Activated T-cell treated with anti-CD3 and anti-CD28 coated beads, Interleukin-2, amount 50 U/mL, for 72 hours (primary cell): ENCODE measurements at places on chromosomes 7 and 10. TPM values are rescaled to one million over a fixed set of nuclear protein-coding genes. Genes with fewer than 3 reads are reported as not detected.
A peak's percentile ranks its signal among the peaks of the same experiment; 100 is the strongest.

Gene AGBL3
- total RNA-seq: 3.8 TPM

Gene MAT1A
- not detected for total RNA-seq

DNA sequence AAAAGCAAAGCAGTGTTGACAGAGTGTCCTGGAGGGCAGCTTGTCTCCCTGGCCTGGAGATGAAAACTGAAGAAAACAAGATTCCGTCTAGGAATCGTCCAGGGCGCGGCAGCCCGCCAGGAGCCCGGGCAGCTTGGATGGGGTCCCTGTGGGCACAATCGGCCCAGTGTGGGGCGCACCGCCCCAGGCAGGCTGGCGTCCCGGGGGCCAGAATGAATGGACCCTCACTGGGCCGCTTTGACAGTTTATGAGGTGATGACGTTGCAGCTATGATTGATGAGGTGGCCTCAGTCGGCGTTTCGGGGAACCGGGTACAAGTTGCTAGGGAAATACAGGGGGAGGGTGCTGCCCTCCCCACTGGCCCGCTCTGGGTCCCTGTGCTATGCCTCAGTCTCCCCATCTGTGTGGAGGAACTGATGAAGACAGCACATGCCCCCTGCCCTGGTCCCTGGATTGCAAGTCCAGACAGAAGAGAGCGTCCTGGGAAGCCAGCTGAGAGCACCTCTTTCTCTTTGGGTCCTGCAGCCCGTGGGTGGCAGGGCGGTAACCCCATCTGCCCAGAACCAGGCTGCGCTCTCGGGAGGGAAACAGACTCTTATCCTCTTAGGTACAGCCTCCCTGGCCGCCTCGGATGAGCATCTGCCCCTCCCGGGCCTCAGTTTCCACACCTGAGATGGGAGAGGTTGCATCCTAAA lies 131.3 kb downstream of the LHPP start:
- peaks cover 8% of the 10 kb centered on the region for H3K4me1 ChIP-seq
- no peaks in the 10 kb centered on the region for H3K36me3 ChIP-seq
- no peak overlapping the region for H3K27ac ChIP-seq

DNA sequence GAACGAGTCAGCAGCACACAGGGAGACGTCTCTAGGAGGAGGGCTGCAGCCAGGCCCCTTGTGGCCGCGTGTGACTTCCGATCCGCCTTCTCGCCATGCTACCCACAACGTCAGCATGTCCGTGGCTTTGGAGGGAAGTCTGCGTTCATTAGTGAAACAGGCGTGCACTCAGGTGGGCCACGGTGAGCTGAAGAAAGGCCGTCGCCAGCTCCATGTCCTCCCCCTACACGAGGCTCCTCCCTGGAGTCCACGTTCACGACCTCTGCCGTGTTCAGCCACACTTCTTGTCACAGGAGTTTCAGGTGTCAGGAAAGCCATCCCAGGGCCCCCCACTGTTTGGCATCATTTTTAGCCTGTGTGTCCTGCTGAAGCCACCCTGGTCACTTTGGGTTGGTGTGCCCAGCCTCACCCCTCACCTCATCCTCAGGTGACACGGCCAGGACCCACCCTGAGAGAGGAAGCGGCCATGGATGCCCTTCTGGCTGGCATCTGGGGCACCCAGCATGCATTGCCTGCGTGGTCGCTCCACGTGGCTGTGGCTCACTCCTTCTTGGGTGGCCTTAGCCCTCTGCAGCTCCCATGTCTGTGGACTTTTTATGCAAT lies 310.6 kb upstream of the SHH start:
- no peaks in the 10 kb centered on the region for H3K36me3 ChIP-seq
- H3K4me1 ChIP-seq: no peaks in the 10 kb centered on the region
- no peaks in the 10 kb centered on the region for H3K27me3 ChIP-seq
- DNase-seq: no peak
- no peak overlapping the region for H3K27ac ChIP-seq

DNA sequence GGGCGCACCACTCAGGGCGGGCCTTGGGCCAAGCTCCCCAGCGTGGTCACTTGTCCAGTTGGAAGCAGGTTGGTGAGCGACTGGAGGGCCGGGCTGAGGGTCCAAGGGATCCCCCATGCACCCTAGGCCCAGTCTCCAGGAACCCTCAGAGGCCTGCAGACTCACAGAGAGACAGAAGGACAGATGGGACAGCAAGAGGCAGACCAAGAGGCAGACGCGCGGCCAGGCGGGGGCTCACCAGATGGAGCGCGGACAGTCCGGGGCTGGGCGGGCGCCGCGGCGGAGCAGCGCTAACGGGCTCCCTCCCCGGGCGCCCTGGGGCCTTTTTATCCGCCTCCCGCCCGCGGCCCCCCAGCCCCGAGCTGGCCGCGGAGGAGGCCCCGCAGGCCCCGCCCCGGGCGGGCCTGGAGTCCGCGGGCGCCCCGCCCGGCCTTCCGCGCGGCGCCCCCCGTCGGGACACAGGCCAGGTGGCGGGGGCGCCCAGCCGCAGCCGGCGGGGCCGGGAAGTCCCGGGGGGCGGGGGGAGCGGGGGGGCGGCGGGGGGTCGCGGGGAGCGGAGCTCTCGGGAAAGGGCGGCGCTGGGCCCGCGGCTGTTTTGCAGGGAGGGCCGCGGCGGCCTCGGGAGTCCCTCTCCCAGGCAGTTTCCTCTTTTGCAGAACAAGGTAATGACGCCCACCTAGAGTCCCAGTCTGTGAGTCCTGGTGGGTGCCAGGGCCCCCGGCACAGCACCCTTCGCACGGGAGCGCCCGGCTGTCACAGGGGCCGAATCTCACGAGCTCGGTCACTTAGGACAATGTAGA lies at the start of gene LOXL4:
TSS of gene LOXL4 (minus strand) at position 301 of the 800 bp plus-strand sequence. CDS start 5,175 bp downstream, outside the sequence.
- no peak for DNase-seq
- H3K27ac ChIP-seq: no peak within 1 kb of the TSS
- no peaks in the 10 kb centered on the region for H3K36me3 ChIP-seq
- H3K4me1 ChIP-seq: no peaks in the 10 kb centered on the region
- peaks cover 65% of the 10 kb centered on the region for H3K27me3 ChIP-seq
- peak within 1 kb of the TSS; percentile 84 for H3K4me3 ChIP-seq

DNA sequence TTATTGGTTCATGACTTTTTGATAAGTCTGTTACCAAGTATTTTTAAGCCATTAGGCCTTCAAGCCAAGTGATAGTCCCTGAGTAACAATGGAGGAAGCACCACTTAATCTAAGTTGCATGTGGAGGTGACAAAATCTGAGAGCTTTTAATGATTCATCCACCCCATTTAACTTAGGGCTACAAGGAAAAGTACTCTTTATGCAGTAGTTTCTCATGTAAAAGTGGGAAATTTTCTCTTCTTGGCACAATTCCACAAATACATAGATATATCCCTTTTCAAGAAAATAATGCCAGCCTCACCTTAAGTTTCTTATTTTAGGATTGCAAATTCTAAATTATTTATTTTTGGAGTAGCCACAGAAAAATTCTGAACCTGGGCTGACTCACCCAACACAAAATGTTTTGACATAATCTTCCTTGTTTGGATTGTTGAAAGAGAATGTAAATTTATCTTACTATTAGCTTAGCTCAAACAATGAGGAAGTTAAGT lies 85.7 kb downstream of the SUGCT start:
- no peaks in the 10 kb centered on the region for H3K27me3 ChIP-seq
- no peaks in the 10 kb centered on the region for H3K36me3 ChIP-seq
- no peak overlapping the region for H3K27ac ChIP-seq
- no peaks in the 10 kb centered on the region for H3K4me1 ChIP-seq

DNA sequence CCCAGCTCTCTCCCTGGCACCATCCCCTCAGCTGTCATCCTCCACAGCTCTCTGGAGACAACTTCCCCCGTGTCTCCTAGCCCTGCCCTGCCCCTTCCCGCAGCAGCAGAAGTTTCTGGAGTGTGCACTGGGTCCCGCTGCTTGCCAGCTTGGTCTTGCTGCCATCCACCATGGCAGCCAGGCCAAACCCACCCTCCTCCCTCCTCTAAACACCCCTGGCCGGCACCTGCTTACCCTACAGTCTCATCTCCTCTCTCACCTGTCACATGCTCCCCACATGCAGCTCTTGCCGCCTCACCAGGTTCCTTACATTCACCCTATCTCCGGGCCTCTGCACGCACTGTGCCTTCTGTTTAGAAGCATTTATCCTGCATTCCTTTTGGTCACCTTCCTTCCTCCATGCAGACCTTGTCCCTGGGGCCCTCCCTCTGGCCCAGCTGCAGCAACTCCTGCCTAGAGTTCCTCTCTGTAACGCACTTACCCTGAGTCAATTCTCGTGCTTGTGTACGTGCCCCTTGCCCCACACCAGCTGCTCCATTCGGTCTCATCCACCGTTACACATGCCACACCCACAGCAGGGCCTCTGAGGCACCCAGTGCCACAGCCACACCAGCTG lies 93.9 kb upstream of the RET start:
- no peaks in the 10 kb centered on the region for H3K36me3 ChIP-seq
- no peak overlapping the region for H3K27ac ChIP-seq
- no peak for DNase-seq
- H3K4me1 ChIP-seq: no peaks in the 10 kb centered on the region

GRCh38 chr7:100476903-100477870 lies 1.8 kb downstream of the TSC22D4 start:
- peak overlapping the region; percentile 83 for H3K27ac ChIP-seq
- H3K4me3 ChIP-seq: peak overlapping the region; percentile 86
- H3K27me3 ChIP-seq: no peaks in the 10 kb centered on the region
- H3K36me3 ChIP-seq: peaks cover 11% of the 10 kb centered on the region
- DNase-seq: peak; percentile 73

DNA sequence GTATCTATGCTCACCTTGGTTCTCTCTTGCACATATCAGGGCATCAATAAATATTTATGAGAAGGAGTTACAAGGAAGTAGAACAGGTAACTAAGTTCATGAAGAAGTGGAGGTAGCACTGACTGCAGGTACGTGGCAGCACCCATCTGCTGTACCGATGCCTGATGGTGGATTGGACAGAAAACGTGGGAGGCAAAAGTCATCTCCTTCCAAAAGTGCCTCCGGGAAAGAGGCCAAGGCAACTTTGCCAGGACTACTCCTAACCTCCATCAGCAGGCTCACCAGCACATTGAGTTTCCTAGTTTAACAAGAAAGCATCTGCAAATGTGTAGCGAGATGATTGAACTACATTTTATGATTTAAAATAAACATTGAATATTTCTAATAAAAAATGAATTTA lies 248.8 kb downstream of the ANKRD7 start:
- H3K4me3 ChIP-seq: no peak overlapping the region
- no peaks in the 10 kb centered on the region for H3K36me3 ChIP-seq
- H3K27me3 ChIP-seq: no peaks in the 10 kb centered on the region
- H3K27ac ChIP-seq: no peak overlapping the region

DNA sequence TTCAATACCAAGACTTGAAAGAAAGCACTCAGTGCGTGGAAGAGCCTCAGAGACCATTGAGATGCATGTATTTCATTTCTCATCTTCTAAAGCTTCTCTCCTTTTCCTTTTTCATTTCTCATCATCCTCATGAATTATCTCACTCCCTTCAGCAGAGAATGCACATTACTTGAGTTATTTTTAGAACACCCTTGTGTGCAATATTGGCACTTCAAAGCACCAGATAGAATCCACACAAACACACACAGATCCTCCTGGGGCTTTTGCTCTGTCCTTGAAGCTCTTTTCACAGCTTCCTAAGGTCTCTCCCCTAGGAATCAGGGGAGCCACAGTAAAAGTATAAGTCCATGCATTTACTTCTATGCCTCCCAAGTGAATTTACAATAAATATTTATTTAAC lies 18.3 kb downstream of the DGKI start:
- H3K27ac ChIP-seq: no peak overlapping the region
- no peaks in the 10 kb centered on the region for H3K4me1 ChIP-seq
- peaks cover 37% of the 10 kb centered on the region for H3K27me3 ChIP-seq
